ENCODE measurements at places on chromosomes 6 and 20. TPM values are rescaled to one million over a fixed set of nuclear protein-coding genes. Genes with fewer than 3 reads are reported as not detected.

LAMA4 gene
- 39.1 TPM for total RNA-seq

PRRC2A gene
- total RNA-seq = 49.4 TPM

LY6G6F gene
- total RNA-seq = not detected

HLA-DQA1 gene
- not detected for total RNA-seq

GNAS-AS1 gene
- not detected for total RNA-seq

OR2J3 gene
- not detected for total RNA-seq

GRCh38 chr6:30091577-30092381 is 16.2 kb upstream of the RNF39 start:
- DNase-seq = peak; percentile 77

GRCh38 chr6:110813338-110814101 is 1.7 kb downstream of the CDK19 start:
- DNase-seq = peak; percentile 38

DNA sequence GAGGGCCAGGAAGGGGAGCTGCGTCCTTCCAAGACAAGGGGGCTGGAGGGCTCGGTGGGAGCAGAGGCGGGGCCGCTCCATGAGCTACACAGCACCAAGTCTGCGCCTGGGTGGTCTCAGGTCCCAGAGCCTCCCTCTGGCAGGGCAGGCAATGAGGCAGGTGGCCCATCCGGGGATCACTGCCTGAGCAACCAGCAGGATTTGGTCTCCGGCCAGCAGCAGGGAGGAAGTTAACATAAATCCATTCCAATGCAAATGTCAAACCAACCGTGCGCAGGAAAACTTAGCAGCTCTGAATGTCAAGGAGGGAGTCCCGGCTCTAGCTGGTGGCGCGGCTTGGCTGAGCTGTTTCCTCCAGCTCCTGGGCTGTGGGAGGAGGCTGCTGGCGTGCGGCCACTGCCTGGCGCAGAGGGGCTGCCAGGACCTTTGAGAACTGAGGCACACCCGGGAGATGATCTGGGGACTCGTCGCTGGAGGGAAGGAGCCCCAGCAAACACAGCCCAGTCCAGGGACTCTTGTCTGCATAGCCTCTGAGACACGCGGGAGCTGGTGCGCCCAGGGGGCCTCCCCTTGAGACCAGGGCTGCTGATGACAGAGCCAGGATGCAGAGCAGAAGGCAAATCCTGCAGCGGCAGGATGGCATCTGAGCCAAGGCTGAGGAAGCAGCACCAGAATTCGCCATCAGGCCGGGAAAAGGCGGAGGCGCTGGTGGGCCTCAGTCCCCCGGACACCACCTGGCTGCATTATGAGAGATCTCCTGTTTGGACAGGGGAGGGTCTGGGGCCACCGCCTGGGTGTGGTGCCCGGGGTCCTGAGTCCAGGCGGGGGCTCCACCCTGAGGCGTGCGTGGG is 33.1 kb upstream of the CHRNA4 start:
- peak; percentile 76 for DNase-seq

GRCh38 chr6:20511852-20512251 is 22.4 kb upstream of the CDKAL1 start:
- DNase-seq = no peak

- DNase-seq = peak; percentile 89
Measured at GRCh38 chr6:32970413-32971241, 2.2 kb downstream of the BRD2 start.

GRCh38 chr6:38755207-38755606 is 40.1 kb downstream of the DNAH8 start:
- no peak for DNase-seq

GRCh38 chr6:5630636-5631035 is 369.3 kb downstream of the FARS2 start:
- no peak for DNase-seq

- no peak for DNase-seq
Measured at GRCh38 chr20:8492173-8492572, 360.1 kb downstream of the PLCB1 start.

DNA sequence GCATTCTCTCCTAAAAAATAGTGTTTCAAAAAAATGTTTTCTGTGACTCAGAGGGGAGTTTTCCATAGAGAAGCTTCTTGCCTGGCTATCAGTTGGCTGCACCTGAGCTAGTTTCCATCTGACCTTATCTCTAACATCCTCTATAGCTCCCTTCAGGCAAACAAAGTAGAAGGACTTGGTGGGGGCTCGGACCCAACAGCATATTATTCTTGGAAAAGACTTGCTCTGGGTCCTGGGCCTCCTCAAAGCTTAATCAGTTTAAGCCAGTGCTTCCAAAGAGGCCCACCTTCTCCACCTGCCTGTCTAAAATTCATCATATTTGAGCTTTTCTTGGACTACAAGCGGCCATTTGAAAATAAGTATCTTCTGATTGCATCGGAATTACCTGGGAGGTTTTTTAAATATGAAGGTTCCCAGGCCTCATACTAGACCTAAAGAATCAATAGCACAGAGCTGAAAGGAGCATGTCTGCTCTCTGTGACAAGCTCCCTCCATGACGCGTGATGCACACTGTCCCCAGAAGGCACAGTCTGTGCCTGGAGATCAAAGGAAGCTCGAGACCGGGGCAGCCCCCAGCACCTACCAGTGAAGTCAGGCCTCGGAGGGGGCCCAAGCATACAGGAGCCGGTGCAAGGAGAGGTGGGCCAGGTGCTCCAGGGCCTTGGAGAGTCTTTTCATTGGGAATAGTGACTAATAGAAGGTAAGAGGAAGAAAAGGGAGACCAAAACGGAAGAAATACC is 80.6 kb upstream of the HIVEP1 start:
- no peak for DNase-seq

- peak; percentile 42 for DNase-seq
Measured at GRCh38 chr20:16262594-16262993, 310.7 kb downstream of the KIF16B start.
